Globus pallidus (tissue), 1 donor: ENCODE measurements at places on chromosomes 11 and 22.

DNA sequence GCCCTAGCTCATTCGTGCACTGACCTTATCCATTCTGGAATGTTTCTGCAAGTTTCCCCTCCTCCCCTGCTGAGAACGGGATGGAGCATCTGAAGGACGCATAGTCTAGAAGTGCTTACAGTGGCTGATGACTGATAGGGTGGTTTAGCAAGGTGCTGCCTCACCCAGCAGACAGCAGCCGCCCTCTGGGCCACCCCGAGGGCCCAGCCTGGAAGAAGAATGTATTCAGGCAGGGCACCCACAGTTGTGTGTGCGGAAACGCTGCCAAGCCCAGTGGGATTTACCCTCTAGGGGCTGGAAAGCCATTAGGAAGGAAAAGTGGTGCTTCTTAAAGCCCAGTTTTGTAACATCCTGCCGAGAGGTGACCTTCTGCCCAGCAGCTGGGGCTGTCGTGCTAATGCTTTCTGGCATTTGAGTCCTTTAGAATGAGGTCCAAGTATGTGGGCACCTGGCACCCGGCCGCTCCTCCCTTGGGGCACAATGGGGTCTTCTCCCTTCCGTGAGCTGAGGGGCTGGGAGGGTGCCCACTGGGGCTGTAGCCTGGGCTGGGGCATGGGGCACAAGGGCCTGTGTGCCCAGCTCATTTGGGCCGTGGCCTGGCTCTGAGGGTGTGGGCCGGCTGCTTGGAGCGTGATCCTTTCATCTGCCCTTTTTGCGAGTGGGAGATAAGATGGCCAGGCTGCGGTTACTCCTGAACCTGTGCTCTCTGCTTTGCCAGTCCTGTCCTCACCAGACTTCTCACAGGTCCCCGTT is 14.4 kb downstream of the FBLN1 start:
- no peak for DNase-seq

DNA sequence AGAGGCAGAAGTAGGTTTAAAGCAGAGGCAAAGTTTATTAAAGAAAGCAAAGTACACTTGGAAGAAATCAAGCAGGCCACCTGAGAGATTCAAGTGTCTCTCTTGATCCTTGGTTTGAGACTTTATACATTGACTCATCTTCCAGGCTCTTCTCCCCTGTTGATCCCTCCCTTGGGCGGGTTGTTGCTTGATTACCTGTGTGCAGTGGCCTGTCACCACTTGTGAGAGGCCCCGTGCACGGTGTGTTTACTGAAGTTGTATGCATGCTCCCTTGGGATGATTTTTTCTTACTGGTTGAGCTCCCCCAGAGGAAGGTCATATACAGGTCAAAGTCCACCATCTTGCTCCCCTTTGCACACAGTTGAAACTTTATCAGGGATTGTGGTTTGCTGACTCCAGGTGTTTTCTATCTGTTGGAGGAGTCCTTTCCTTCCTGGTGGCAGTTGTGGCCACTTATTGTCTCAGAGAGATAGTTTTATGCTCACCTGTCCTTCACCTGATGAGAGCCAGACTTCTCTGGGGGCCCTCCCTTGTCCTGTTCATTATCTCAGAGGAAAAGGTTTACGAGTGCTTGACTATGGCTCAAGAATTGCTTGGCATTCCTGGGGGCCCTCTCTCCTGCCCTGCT is 16.3 kb upstream of the RBMXL2 start:
- no peak for DNase-seq

GRCh38 chr11:115385226-115385625 is 119.0 kb downstream of the CADM1 start:
- DNase-seq, result no peak

- DNase-seq, result no peak
Observed at GRCh38 chr11:111731821-111732220, 34.4 kb downstream of the PPP2R1B start.

DNA sequence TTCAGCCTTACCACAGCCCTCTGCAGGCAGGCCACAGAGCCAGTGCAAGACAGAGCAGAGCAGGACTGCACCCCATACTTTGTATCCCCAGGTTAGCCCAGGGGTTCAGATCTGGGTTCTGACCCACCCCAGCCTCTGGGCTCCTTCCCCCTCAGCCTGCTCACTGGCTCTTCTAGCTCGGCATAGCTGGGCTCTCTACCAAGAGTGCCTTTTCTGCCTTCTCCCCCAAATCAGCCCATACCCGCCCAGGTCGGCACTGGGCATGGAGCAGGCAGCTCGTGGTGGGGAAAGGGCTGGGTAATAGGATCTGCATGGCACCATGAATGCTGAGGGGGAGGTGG is 8.3 kb downstream of the RELT start:
- no peak for DNase-seq

- DNase-seq, result no peak
Observed at GRCh38 chr11:26698224-26698623, 23.6 kb downstream of the SLC5A12 start.

GRCh38 chr11:20048707-20049106 is 111.6 kb downstream of the DBX1 start:
- DNase-seq, result no peak

- no peak for DNase-seq
Observed at GRCh38 chr22:24583221-24584165, 9.4 kb downstream of the LRRC75B start.
